ENCODE measurements at places on chromosomes 1 and 21.

DNA sequence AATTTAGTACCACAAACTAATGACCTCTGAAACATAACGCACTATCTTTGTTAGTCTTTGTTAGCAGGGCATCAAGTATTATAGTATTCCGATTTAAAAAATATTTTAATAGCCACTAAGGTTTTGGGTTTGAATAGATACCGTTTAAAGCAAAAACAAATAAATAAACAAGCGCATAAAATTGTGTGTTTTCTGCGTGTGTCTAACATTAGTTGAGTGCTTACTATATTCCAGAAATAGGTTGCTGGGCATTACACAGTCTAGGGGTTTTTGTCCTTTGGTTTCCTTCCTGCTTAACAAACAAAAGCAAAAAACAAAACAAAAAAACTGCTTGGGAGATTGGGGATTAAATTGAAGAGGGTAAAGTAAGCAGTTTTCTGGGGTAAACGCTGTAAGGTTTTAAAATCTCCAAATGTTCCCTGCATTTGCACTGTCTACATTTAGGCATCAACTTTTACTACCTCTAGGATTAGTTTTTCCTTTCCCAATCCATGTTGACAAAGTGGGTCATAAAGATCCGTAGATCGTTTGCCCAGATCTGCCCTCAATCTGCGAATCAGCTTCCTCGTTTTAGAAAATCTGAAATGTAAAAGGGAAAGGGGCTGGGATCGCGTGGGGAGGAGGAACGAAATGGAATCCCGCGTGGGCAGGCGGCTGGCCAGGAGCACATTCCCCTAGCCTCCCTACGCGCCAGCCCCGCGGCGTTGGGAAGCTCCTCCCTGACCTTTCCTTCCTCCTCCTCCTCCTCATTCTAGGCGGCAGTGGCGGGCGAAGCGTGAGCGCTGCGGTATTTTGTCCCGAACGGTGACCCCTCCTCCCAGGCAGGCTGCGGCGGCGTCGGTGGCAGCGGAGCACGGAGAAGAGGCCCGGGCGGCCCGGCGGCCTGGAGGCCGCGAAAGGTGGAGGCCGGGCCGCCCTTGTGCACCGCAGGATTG lies at the start of gene KCTD3:
KCTD3 (plus strand) TSS at position 749 of the 935 bp plus-strand sequence. CDS start 382 bp downstream, outside the sequence.
- DNase-seq: peak; percentile 79

DNA sequence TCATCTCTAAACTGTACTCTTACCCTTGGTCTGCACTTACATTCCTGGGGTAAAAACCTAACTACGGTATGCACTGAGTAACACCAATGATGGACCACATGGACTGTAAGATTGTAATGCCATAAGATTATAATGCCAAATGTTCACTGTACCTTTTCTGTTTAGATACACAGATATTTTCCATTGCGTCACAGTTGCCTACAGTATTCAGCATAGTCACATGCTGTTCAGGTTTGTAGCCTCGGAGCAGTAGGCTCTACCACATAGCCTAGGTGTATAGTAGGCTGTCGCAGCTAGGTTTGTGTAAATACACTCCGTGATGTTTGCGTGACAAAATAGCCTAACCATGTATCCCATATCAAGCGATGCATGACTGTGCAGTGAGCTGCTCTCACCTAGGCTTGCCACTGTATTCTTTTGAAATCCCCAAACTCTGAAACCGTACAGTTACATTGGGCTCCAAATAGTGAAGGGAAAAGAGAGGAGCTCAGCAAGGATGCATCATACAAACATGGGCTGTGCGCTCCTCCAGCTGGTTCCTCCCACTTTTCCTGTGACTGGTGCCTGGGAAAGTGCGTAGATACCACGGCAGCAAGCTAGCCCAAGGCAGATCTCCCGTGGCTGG lies 35.2 kb downstream of the CFAP57 start:
- peak; percentile 80 for DNase-seq

DNA sequence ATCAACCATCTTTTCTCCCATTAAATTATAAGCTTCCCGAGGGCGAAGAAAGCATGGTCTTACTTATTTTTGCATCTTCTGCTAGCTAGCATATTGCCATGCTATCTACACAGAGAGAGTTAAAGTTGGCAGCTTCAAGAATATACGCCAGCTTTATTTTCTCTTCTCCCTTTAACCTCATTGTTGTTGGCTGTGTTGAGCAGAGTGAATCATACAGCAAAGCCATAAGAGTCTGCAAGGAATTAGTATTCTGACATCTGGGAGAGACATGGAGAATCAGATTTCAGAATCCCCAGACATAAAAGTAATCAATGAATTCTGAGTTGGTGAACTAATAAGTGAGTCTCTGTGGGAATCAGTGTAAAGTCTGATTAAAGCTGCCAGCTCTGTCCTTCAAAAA lies 649.6 kb upstream of the PTBP2 start:
- no peak for DNase-seq

- no peak for DNase-seq
Measured at GRCh38 chr1:242178924-242179708, 180.2 kb upstream of the MAP1LC3C start.

- peak; percentile 57 for DNase-seq
Measured at GRCh38 chr1:172699111-172699510, 40.2 kb downstream of the FASLG start.

- peak; percentile 20 for DNase-seq
Measured at GRCh38 chr1:24186993-24187790, at the start of gene IFNLR1. Gene IFNLR1, minus strand, starts transcription at chr1:24187289. Its CDS starts 41 bp downstream, at chr1:24187248.

DNA sequence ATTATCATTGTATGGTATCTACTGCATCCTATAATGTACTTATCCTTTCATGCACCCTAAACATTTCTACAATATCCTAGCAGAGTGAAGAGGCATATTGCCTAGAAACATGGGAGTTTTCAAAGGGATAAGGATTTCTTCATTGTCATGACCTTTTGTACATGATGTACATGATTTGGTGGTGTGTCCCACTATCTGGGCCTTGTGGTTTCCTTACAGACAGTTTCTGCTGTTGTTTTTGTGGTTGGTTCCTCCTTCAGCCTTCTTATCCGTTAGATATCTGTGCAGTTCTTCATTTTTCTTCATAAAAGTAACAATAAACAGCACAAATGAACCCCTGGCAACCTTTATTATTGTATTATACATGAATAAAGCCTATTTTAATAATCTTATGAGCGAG lies 70.4 kb upstream of the BACH1 start:
- DNase-seq: no peak

DNA sequence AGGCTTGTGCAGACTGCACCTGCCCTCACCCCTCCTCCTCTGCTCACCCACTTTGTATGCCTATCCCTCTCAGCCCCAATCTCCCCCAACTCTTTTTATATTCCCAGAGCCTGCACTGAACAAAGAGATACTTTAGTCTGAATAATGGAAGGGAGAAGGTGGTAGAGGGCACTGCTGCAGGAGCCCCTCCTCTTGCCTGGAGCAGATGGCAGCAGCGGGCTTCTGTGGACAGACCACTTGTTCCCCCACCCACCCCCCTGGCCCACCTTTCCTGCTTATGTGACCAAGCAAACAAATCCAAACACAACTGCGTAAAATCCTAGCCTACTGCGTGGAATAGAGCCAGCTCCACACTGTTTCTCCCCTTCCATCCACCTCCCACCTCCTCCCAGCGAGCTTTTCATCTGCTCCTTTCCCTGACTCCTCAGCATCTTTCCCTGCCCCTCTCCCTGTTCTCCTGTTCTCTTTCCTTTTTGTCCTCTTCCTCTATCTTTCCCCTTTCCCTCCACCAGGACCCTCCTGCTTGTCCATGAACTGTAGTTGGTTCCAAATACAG lies 27.5 kb downstream of the RGS8 start:
- no peak for DNase-seq

DNA sequence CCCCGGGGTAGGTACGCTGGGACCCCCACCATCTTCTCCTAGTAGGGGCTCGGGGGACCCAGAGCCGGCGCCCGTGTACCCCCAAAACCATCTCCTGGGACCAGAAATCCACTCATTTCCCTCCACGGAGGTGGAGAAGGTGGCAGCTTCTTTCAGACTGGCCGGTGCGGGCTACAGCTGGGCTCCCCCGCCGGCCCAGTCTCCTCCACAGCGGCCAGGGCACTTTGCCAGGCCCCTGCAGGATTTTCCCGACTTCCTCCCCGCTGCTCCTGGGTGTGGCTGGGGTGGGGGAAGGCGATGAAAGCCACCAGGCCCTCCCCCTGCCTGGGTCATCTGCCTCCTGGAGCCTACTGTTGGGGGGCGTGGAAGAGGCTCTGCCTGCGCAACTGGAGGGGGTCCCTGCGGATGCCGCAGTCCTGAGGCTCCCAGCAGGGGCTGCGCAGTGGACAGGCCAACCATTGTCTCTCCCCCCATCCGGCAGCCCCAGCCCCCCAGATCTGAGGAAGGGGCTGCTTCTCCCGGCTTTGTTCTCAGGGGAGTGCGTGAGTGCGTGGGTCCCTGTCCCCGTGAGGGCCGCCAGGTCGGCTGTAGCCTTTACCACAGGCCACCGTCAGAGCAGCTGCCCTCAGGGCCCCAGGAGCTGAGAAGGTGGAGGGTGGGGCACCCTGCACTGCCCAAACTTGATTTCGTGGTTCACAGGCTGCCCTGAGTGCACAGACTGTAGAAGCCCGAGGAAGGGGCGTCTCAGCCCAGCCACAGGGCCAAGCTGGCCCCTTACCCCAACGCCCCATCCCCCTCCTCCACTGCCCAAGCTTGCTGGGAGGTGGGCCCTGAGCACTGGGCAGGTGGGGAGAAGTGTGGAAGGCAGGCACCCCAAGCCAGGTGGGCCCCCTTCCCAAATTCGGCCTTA lies 1.3 kb downstream of the AGRN start:
- peak; percentile 87 for DNase-seq

DNA sequence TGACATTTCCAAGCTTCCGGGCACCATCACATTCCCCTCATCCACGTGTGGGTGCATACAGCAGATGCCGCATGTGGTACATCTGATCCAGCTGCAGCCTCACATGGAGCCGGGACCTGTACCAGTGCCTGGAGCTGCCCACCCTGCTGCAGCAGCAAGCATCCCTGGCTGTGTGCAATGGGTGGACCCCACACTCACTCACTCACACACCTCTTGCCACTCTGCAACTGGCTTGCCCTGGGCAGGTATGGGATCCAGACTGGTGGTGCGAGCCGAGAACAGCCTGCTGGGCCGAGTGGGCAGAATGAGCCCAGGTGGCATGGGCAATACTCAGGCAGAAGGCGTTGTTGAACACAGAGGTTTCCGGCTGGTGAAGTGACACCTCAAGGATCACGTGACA lies 75.0 kb downstream of the DPYD start:
- DNase-seq: no peak

- DNase-seq: no peak
Measured at GRCh38 chr1:58975888-58976287, 192.0 kb upstream of the JUN start.

- no peak for DNase-seq
Measured at GRCh38 chr1:80282536-80282935, 1276.0 kb upstream of the ADGRL4 start.

- no peak for DNase-seq
Measured at GRCh38 chr1:228960705-228961104, 225.4 kb downstream of the RHOU start.

DNA sequence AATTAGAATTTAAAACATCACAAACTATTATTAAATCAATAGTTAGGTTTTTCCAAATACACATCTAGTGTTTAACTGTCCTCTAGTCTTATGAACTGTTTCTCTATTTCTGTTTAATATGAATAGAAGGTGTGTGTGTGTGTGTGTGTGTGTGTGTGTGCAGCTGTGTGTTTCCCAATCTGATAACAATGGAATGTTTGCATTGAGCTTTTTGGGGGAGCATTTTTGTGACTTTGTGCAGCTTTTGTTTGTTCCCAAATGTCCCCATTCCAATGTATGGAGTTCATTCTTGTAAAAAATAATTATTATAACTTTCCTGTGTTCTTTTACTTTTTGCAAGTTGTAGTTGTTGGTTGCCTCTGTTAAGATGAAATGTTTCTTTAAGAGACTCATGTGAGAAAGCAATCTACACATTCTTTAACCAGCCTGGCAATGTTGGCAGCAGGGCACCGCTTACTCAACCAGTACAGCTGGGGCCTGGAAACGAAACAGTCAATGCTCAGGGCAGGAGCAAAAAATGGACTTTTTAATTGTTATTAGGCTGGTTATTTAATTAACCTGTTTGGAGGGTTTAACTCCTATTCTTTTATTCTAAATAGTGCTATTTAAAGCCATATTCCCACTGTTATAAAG lies 354.3 kb downstream of the SRGAP2C start:
- DNase-seq: no peak

- peak; percentile 49 for DNase-seq
Measured at GRCh38 chr1:97877307-97877706, 43.5 kb downstream of the DPYD start.

DNA sequence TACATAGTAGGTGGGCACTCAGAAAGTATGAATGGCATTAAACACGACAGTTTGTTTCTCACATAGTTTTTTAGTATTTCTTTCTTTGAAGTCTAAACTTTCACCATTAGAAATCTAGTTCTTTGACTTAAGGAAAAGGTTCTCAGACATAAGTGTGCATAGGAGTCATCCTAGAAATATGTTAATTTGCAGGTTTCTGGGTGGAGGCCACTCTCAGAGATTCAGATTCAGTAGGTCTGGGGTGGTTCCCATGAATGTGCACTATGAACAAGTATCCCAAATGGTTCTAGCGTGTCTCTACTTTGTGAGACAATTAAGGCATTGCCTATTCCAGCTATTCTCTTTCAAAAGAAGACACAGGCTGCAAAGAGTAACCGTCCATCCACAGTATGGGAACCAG lies 119.3 kb downstream of the NGF start:
- DNase-seq: peak; percentile 57

DNA sequence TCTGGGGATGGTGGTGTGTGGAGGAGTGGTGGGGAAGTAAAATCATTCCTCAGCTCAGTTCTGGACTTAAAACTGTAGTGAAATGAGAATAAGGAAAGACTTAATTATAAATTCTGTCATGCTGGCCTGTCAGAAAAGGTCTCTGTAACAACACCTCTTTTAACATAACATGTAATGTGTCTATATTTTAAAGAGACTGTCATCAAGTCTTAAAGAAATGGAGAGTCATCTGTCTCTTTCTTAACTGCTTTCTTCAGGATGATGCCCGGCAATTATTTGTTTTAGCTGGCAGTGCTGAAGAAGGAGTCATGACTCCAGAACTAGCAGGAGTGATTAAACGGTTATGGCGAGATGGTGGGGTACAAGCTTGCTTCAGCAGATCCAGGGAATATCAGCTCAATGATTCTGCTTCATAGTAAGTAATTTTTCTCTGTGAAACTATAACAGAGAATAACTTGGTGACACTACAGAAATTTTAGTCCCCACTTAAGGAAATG lies 30.6 kb downstream of the GNAI3 start:
- DNase-seq: peak; percentile 29

- peak; percentile 93 for DNase-seq
Measured at GRCh38 chr1:44237721-44238457, 24.6 kb downstream of the DMAP1 start.

DNA sequence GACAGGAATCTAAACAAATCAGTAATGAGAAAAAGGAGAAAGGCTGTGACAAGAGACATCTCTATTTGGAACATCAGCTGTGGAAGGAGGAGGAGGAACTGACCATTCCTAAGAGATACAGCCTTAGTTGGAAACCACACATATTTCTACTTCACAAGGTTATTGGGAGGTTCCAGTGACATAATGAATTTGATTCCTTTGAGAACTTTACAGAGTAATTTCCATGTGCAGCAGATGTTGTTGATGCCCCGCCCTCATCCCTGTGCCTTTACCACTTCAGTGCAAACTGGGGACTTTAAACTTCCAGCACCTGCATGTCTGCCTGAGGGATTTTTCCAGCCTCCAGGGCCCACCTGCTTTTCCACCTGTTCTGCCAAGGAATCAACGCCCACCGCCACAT lies 9.3 kb upstream of the ST6GALNAC5 start:
- DNase-seq: no peak

- peak; percentile 39 for DNase-seq
Measured at GRCh38 chr21:43923391-43923790, 58.4 kb downstream of the AGPAT3 start.

GRCh38 chr1:26094076-26094669 lies 17.5 kb upstream of the PDIK1L start:
- no peak for DNase-seq

Data from EH (cell line).